ENCODE measurements at places on chromosomes 5 and 9.

DNA sequence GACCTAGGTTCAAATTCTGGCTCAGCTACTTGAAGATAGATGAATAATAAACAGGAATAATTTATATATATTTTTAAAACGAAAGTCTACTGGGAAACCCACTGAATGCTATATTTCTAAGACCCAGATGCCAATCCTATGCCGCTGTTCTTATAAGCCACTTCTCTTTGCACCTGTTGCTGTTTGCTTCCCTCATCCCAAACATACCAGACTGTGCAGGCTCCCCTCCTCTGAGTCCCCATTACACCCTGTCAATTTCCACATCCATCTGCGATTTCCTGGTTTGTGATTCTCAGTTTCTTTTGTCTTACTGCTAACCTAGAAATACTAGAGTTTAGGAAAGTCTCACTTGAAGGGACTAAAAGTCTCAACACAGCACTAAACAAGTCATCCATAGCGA lies 92.8 kb upstream of the CAST start:
- DNase-seq = no peak

DNA sequence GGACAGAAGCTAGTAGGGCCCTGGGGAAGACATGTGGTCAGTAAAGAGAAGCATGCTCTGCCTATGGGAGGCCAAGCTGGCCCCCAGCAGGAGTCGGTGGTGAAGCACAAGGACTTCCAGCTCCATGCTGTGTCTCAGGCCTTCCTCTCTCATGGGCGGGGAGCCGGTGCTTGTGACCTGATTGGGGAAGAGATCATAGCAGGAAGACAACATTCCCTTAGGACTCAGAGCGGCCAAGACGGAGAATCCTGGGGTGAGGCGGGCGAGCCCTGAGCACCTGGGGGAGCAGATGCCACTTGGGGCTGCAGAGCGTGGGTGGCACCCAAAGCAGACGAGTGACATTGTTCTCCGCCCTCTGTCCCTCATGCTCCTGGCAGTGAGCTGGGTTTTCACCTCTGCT lies 33.3 kb upstream of the CNOT6 start:
- no peak for DNase-seq

- DNase-seq = no peak
These were observed 199.4 kb upstream of the NFIL3 start for GRCh38 chr9:91623004-91623403.

- no peak for DNase-seq
These were observed 84.1 kb downstream of the PHF2 start for GRCh38 chr9:93660352-93661046.

DNA sequence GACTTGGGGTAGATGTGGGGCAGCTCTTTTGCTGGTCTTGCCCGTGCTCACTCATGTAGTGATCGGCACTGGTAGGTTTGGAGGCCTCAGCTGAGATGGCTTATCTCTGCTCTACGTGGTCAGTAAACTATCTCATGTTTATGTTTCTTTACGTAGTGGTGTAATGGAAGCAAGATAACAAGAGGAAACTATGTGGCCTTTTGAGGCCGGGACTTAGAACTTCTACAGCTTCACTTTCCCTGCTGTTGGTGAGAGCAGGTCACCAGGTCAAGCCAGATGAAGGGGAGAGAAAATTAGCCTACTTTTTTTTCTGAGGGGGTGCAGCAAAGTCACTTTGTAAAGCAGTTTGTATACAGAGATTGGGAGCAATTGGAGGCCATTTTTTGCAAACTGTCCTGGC lies 8.5 kb downstream of the FOCAD start:
- DNase-seq = no peak

GRCh38 chr9:3976865-3977613 lies 322.8 kb downstream of the GLIS3 start:
- DNase-seq = no peak

DNA sequence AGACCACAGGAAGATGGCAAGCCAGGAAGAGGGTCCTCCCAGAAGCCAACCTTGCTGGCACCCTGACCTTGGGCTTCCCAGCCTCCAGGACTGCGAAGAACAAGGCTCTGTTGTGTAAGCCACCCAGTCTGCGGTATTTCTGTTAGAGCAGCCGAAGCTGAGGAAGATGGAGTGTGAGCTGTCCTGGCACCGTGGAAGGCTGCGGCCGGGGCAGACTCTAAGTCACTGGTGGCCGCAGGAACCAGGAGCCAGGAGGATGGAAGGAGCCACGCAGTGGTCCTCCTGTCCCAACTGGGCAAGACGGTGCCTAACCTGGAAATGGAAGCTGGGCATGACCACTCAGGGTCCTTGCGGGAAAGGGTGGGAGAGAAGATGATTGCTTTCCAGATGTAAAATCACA lies 89.1 kb downstream of the ZNF354C start:
- DNase-seq = no peak

DNA sequence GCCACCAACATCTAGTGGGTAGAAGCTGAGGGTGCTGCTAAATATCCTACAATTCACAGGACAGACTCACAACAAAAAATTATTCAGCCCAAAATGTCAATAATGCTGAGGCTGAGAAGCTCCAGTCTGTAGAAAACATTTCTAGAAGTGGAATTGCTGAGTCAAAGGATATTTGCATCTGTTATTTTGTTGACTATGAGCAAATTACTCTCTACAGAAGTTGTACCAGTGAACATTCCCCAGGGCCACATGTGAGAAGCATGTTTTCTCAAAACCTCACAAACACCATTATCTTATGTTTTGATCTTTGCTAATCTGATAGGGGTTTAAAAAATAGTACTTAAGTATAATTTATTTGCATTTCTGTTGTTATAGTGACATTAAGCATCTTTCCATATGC lies 15.4 kb downstream of the ITK start:
- DNase-seq = no peak

DNA sequence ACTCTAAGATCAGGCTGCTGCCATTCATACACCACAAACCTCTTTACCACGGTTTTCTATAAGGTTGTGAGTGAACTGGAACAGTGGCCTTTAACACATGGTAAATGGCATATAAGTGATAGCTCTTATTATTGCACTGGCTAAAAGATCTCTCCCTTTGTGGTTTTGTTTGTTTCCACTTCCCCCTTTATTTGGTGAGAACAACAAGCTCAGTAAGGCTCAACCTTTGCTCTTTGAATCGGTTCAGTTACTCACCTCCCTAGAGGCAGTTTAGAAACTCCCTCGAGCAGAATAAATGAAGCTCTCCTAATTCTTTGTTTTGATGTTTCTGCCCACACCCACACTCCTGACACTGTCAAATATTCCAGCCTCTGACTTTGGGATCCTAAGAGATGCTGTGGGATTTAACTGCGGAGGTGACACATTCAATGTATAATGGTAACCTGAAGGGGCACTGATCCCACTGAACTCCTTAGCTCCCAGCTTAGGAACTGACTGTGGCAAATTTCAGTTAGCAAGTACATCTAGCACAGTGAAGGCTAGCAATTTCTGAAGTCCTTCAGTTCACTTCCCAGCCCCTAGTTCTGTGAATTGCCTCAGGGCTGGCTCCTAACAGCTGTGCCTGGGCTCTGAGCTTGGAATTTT lies 22.5 kb upstream of the RAD23B start:
- DNase-seq = no peak

DNA sequence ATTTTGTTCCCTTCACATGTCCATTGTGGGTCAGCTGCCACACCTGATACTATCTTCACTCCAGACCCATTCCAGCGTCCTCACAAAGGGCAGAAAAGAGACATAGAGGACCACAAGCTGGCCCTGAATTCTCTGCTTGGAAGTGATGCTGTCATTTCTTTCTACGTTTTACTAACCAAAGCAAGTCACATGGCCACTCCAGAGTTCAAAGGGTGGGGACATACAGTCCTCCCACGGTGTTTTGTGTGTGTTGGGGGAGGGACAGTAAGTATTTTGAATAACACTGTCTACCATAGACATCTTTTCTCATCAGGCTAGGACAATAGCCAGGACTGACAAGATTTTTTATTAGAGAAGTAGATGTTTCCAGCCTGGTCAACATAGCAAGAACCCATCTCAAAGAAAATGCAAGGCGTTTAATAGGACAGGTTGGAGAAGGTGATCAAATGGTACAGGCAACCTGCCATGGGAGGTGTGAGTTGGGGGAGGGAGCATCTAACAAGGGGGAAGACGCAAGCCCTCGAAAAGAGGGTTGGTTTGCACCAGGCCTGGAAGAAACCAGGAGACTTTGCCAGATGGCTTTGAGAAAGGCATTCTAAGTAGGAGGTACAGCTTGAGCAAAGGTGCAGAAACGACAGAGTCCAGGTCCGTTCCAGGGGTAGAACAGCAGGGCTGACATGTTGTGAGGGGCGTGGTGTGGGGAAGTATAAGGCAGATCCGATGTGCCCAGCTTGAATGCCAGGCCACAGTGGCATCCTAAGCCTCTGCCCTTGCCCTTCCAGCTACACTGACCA lies 11.3 kb upstream of the GLIPR2 start:
- no peak for DNase-seq

DNA sequence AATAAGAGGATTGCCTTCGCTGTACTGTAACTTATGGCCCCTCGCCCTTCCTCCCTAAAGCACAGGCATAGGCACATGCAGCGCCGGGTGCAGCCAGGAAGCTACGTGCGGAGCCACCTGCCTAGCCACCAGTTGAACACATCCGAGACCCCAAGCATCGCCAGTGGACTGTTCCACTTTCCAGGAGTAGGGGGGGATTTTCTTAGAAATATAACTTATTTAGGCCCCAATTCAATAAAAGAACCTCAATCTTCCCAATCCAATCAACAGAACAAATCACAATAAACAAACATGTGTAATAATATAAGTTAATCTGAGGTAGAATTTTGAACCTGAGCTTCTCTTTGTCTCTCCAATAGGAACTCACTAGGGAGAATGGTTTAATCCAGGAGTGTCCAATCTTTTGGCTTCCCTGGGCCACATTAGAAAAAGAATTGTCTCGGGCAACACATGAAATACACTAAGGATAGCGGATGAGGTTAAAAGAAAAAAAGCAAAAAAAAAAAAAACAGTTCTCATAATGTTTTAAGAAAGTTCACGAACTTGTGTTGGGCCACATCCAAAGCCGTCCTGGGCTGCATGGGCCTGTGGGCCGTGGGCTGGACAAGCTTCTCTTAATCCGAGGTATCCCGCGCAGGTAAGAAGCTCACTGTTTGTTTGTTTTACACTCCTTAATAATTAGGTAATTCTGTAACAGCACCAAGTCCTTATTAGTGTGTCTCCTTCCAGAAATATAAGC lies 22.0 kb upstream of the NIPBL start:
- DNase-seq = no peak

DNA sequence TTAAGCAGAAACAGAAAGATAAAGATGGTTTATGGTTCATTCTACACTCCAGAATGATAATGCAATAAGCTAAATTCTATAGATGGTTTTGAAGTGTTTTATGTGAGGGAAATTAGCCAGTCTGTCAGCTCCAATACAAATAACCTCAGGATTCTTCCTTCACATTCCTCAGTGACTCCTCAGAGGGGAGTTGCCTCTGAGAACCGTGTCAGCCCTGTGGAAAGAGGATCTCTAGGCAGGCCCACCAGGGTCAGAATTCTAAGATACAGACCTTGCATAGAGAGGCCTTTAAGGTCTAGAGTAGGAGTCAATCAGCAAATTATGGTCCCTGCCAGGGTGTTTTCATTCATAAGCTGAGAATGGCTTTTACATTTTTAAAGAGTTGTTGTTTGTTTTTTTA lies 26.6 kb downstream of the RUSC2 start:
- no peak for DNase-seq

GRCh38 chr9:123131993-123132392 lies 98.5 kb downstream of the GPR21 start:
- no peak for DNase-seq

GRCh38 chr9:19895006-19895405 lies 106.2 kb upstream of the SLC24A2 start:
- no peak for DNase-seq

DNA sequence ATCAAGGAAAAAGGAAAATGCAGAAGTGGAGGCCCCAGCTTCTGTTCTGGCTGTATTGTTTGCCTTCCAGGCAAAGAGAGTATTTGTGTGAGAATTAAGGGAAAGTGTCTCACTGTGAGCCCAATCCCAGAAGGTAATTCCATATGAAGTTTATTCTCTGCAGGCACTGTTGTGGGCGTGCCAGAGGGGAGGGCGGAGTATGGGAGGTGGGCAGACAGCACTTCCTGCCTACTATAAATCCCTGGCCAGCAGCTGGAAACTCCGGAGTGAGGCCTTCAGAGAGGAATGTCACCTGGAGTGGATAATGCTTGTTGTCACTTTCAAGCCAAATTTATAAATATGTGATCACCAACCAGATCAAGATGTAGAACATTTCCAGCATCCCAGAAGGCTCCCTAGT lies 209.5 kb downstream of the ARHGAP26 start:
- no peak for DNase-seq

DNA sequence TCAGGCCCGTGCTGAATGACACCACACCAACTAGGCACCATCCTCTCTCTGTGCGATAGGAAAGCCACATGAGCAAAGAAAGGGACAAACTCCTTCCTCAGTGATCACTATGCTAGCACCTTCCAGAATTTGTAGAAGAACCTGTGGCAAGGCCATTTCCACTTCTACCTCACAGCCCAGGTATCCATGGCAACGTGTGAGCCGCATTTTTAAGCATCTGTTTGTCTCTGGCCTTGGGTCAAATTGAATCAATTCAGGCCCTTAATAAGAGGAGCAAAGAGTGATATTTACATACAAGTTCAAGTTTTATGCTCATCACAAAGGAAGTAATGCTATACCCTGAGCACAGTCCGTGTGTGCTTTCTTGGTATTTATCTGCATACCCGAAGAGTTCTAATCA lies 179.3 kb downstream of the SLC12A2 start:
- DNase-seq = no peak

DNA sequence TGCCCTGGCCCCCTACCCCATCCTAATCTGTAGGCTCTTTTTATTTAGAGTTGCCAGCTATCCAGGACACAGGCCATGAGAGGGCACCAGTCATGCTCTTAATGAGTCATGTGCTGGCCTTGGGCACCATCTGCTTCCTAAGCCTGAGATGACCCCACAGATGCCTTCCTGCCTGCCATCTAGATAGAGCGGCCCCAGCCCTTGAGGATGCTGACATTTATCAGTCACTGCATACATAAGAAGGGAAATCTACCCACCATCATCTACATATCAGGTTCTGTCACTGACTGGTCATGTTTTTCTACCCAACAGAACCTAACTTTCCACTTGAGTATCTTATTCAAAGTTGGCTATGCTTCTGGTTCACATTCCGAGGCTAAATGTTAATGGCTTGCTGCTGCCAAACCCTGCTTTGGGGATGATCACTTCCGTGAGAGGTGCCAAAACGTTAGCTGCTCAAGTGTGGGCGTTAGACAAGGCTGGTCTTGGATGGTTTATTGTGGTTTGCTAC lies 49.9 kb upstream of the TTC23L start:
- no peak for DNase-seq

DNA sequence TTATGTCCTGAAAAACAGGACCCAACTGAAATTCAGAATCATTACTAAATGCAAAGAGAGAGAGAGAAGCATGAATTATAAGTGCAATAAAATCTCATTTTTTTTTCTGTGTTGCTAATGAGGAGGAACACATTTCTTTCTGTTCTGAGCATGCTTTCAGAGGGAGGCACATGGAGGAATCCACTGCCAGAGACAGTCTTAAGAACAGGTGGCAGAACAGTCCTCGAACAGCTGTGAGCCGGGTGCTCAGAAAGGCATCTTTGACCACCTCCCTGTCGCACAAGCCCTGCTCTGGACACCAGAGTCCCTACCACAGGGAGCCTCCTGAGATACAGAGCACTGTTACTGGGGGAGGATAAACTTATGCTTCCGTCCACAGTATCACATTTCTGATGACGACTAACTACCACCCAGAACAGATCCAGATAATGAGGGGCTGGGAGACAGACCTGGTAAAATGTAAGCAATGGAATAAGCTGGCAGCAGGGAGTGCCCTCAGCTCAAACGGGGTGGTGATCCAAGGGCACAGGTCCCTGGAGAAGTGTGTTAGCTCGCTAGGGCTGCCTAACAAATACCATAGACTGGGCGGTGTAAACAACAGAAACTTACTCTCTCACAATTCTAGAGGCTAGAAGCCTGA lies 134.0 kb downstream of the SLC1A3 start:
- DNase-seq = no peak

Measured in cortex of kidney (tissue), 1 donor.